NCI-H1436 (cell line): ENCODE measurements at places on chromosomes 5 and 9.

DNA sequence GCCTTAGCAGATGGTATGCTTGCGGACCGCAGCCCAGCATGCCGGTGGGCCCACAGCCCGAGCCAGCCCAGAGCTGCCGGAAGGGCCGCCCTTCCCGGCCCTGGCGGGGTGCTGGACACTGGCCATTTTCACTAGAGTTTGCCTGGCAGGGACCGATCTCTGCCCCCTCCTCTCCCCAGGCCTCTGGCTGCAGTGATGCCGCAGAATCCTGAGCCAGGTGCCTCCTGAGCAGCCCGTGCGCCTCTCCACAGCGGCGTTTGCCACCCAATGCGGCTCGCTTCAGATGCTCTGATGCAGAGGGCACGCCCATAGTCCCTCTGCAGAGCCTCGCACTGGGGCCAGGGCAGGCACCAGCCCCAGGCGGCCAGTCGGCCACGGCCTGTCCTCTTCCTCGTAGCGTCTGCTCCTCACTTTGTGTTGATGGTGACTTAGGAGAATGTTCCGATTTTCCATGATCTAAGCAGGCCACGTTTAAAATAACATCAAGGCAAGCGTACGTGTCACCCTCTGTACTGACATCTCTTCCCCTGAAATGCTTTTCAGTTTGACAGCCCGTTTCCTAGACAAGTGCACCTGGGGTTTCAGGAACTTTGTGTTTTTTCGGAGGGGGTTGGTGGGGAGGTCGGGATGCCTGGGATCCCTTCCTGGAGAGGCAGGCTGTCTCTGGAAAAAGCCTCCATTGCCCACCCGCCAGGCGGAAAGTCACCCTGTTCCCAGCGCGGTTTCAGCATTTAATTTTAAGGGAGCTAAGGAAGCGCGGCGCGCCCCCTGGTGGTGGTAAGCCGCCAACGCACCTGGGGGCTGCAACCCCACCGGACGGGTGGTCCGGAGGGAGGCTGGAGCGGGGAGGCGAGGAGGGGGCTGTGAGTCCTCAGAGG, 29.8 kb upstream of the HMCN2 start:
- DNase-seq: peak; percentile 46

GRCh38 chr5:56168066-56168478, 65.1 kb downstream of the ANKRD55 start:
- no peak for DNase-seq

- DNase-seq: no peak
Observed at GRCh38 chr5:154701181-154701580, 54.0 kb upstream of the LARP1 start.

- no peak for DNase-seq
Observed at GRCh38 chr9:98989036-98990000, 45.6 kb downstream of the COL15A1 start.

GRCh38 chr5:11046160-11046559, 285.1 kb upstream of the DAP start:
- DNase-seq: no peak

- no peak for DNase-seq
Observed at GRCh38 chr9:135616619-135617537, 22.5 kb downstream of the GLT6D1 start.

GRCh38 chr5:140345919-140346347, 470 bp downstream of the HBEGF start:
- no peak for DNase-seq

- no peak for DNase-seq
Observed at GRCh38 chr5:132096904-132097303, 23.3 kb downstream of the CSF2 start.

DNA sequence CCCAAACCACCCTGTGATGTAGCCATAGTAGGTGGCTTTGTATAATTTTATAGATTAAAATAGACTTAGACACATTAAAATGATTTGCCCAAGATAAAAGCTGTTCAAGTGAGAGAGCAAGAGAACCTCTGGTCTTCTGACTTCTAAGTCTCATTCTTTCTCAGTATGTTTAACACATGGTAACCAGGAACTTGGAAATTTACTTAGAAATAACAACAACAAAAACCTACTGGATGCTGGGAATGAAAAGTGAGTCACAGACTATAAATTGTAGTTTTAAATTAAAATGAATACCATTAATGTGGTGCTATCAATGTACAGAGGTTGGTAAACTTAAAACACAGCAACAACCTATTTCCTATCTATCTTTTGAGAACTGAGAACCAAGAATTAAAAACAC, 30.4 kb downstream of the HMGCR start:
- DNase-seq: no peak

DNA sequence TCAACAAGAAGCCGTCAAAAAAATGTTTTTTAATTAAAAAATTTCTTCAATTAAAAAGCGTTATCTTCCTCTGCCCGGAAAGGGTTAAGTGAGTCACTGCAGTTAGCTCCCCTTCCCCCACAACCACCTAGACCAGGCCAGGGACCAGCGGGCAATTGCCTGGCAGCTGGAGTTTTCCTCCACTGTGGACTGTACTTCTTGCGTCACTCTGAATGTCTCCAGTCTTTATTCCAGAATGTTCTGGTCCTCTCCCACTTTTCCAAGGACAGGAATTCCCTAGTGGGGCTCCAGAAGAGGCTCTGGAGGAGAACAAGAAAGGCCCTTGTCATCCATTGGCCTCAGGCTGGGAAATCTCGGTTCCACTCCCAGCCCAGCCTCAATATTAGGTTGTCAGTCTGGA, 114.0 kb downstream of the C9orf50 start:
- DNase-seq: no peak

DNA sequence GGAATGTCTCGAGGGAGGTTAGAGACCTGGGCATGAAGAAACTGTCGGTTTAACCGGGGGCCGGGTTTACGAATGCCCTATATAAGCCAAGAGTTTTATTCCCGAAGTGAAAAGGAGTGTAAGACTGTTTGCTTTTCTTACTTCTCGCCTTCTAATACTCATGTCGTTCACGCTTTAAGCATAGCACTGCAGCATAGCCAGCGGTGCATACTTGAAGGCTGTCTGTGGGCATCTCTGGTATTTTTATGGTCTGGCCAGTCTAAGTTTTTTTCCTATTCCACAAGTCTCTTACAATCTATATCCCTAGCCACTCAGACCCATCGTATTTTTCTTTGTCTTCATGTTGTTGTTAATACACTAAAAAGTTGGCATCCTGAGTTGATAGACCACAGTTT, 1.2 kb downstream of the UHRF2 start:
- no peak for DNase-seq

DNA sequence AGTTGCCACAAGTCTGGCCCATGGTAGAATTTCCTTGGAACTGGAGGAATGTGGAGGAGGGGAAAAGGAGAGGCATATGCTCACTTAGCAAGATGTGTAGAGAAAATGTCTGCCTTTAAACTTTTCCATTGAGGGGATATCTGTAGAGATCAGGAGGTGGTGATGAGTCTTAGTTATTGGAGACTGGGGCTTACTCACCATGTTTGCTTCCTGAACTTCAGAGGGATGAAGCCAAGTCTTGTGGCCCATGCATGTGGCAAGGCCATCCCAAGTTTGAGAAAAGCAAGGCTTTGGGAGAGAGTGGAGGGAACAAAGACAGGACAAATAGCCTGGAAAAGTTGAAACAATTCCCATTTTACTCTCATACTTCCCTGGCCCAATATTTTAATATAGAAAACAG, 124.5 kb downstream of the GDNF start:
- no peak for DNase-seq

- DNase-seq: no peak
Observed at GRCh38 chr9:127149010-127149409, 26.6 kb upstream of the ANGPTL2 start.

GRCh38 chr9:124602204-124602603, 95.0 kb upstream of the NR5A1 start:
- peak; percentile 0 for DNase-seq

DNA sequence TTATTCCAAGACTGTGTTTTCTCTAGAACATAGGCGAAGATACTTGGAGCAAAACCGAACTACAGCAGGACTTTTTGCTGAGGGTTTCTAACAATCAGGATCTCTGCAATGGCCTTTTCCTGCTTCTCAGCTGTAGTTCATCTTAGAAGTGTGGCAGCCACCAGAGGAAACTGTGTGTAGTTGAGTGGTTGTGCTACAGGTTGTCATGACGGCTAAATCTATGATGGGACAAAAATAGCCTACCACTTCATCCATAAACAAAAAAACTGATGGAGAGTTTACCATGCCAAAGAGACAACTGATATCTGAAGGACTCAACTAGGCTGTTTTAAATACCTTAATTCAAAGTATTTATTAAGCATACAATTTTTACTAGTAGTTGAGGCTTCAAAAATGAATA, 28.2 kb upstream of the DMAC1 start:
- no peak for DNase-seq

DNA sequence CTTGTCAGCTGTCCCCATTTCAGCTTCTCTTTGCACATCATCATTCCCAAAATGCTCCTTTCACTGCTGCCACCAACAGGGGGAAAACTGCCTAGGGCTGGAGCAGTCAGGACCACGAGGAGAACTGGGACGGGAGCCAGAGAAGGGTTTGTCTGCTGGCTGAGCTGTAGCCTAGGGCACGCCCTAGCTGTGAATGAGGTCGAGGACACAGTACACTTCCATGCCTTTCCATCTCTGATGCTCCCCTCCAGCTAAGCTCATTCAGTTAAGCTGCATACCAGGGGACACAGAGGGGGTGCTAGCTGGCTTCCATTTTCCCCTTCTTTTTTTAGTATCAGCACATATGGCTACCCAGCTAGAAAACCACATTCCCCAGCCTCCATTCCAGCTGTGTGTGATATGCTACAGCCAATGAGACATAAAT, 64.7 kb downstream of the STK10 start:
- DNase-seq: no peak

- DNase-seq: no peak
Observed at GRCh38 chr5:133729800-133730199, 117.5 kb upstream of the FSTL4 start.

GRCh38 chr9:87067426-87067825, 120.1 kb upstream of the GAS1 start:
- DNase-seq: no peak

GRCh38 chr5:172746725-172747124, 24.3 kb downstream of the DUSP1 start:
- no peak for DNase-seq

DNA sequence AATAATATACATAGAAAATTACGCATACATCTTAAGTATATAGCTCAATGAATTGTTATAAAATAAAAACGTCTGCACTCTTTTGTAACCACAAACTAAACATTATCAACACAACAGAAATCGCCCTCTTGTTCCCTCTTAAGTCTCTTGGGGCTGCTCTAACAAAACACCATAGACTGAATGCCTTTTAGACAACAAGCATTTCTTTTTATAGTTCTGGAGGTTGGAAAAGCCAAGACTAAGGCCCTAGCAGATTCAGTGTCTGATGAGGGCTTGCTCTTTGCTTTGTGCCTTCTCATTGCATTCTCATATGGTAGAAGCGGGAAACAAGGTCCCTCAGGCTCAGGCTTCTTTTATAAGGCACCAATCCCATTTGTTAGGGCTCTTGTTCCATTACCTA, 4.9 kb upstream of the IFNB1 start:
- no peak for DNase-seq

- DNase-seq: no peak
Observed at GRCh38 chr9:110777196-110777875, 108.7 kb downstream of the MUSK start.

DNA sequence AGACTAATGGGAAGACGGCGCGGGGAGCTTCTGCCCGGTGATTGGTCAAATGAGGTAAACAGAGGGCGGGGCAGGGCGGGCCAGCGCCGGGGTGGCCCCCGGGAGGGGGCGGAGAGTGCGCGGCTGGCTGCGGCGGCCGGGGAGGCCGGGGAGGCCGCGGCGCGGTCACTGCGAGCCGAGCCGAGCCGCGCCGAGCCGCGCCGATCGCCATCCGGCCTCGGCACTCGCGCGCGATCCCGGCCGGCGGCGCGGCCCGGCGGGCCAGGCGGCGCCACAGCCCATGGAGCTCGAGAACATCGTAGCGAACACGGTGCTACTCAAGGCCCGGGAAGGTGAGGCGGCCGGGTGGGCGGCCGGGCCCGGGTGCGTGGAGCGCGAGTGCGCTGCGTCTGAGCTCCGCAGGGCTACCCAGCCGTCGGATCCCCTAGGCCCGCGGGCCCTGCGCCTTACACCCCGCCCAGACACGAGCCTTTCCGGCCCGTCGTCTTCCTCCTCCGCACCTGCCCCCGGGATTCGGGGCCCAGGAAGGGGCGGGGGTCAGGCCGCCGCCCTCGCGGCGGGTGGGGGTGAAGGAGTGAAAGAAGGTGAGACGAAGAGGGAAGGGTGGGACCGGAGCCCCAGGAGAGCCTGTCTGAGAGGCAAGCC, at the start of gene GRK6:
Gene GRK6 (plus strand): TSS at position 111 of the 645 bp plus-strand sequence. CDS start 170 bp downstream, at position 281.
- DNase-seq: no peak

- peak; percentile 55 for DNase-seq
Observed at GRCh38 chr9:110058304-110058953, 149.5 kb downstream of the C9orf152 start.

GRCh38 chr5:36777105-36777757, 99.3 kb upstream of the NIPBL start:
- no peak for DNase-seq

DNA sequence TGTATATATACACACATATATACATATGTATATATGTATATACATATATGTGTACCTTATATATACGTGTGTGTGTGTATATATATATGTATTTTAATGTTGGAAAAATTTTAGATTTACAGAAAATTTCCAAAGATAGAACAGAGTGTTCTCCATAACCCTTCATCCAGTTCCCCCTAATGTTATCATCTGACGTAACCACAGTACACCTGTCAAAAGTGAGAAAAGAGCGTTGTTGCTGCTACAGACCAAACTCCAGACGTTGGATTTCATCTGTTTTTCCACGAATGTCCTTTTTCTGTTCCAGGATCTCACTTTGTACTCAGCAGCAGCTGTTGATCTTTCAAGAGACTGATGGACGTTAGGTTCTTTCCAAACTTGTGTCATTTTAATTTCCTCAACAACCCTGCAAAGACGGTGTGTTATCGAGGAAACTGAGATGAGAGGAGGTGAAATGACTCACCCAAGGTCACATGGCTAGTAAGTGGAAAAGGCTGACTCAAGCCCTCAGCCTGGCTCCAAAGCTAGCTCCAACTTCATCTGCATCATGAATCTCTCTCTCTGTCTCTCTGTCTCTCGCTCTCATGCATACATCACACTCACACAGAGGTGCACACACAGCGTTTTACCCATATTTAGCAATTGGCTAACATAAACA, 17.0 kb upstream of the NTNG2 start:
- no peak for DNase-seq
